ENCODE measurements at places on chromosomes 6 and 20.

DNA sequence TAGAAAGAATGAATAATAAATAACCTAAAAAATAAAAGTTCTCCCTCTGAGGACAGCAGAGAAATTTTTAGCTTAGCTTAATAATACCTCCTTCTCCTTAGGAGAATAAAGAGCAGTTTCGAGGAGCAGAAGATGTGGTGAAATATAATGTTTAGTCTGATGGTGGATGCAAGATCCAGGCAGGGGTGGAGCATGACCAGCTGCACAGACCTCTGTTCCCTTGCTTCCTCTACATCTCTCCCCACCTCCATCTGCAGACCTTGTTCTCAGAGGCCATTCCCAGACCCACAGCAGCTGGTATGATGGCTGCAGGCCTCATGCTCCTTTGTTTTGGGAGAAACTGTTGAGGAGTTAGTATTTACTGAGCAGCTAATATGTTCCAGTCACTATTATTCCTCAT lies 1.5 kb downstream of the BTN3A2 start:
- DNase-seq = no peak

- no peak for DNase-seq
Observed at GRCh38 chr20:45898285-45898684, 7.2 kb downstream of the CTSA start.

GRCh38 chr6:137926207-137926731 lies 59.2 kb downstream of the TNFAIP3 start:
- DNase-seq = peak; percentile 42

GRCh38 chr6:161618831-161619454 lies 345.1 kb upstream of the AGPAT4 start:
- DNase-seq = no peak

- DNase-seq = no peak
Observed at GRCh38 chr20:57809661-57810172, 99.9 kb upstream of the PMEPA1 start.

GRCh38 chr6:170025935-170026750 lies 264.7 kb downstream of the DLL1 start:
- no peak for DNase-seq

GRCh38 chr6:14888575-14889000 lies 357.3 kb upstream of the JARID2 start:
- DNase-seq = no peak

DNA sequence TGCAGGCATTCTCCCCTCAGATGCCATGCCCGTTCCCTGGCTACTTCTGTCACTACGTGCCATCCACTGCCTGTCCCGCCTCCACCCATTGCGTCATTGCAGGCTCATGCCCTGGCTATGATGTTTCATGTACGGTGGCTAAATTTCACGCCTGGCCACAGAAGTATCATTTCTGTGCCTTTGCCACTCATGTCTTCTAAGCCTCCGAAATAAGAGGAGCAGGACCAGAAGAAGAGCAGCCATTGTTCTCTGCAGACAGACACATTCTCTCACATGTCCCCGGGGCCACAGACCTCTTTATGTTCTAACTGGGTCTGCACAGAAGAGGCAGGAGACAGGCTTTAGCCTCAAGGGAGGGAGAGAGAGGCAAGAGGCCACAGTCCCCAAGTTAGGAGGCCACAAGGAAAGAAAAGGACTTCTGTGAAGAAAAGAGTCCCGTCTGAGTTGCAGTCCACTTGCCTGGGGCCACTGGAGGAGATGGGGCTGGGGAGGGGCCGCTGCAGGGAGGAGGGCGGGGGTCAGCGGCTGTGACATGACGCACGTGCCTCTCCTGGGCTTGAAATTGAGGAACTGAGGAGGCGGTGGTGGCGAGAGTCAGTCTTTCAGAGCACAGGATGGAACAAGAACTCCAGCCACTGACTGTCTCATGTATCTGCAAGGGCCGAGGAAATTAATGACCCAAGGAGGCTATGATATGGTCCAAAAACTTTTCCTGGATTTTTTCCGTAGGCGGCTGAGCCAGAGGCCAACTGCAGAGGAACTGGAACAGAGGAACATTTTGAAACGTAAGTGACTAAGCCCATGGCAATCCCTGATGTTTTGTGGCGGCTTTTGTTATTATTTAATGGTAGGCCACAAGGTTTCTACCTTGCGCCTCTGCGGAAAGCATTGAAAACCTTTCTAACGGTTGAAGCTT lies 55.9 kb downstream of the TBC1D7 start:
- no peak for DNase-seq

DNA sequence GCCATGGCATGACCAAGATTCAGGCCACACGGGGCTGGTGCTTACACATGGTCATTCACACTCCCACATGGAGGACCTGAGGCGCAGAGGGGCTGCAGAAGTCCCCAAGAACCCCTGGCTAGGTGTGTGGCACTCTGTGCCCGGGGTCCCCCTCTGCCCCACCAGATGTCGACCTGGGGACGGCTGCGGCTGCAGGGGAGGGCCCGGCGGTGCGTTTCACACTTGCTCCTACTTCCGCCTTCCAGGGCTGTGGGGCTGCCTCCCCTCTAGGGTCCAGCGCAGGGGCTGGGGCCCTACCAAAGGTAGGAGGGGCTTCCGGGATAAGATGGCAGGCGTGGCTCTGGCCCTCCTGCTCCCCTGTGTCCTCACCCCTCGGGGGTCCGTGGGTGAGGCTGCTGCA lies 81.1 kb upstream of the SLCO4A1 start:
- no peak for DNase-seq

DNA sequence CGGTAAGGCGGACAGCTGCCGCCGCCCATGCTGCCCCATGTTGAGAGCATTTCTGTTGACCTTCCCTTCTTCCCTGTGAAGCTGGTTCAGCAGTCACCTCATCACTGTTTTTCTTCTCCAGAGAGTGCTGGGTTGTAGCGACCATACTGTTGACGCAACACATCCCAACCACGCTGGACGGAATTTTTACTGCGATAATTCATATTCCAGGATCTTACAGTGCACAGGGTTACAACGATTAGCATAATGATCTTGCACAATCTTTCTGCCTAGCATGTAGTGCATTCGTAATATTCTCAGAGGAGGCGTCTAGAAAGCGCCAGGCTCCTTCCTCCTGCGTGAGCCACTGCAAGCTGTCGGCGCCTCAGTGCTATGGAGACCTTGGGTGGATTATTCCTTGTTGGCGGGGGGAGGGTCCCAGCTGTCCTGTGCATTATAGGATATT lies 137.0 kb downstream of the MTHFD1L start:
- no peak for DNase-seq

- DNase-seq = no peak
Observed at GRCh38 chr6:157946053-157946617, 35.5 kb upstream of the SYNJ2 start.

- DNase-seq = no peak
Observed at GRCh38 chr6:33202799-33203198, 1.7 kb upstream of the HSD17B8 start.

DNA sequence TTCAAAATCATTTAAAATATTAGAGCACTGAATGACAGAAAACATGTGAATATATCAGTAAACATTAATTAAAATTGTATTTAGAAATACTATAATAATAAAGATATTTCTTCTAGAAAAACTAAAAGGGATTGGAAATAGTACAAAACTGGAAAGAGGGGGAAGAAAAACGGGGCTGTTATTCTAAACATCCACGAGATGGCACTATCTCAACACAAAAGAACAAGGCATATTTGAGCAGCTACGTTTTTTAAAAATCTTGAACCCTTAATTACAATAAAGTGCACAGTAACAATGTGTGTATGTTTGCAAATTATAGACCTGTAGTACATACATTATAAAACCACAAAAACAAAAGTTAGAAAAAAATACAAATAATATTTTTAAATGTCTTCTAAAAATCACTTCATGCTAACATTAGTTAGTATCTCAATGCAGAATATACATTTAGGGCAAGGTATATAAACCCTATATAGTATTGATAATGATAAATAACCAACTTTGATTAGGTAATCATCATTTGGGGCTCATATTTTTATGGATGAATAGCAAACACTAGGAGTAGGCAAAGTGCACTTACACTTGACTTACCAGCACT lies 42.5 kb upstream of the PNISR start:
- DNase-seq = no peak

- peak; percentile 35 for DNase-seq
Observed at GRCh38 chr6:57173056-57173885, 1.1 kb downstream of the BAG2 start.

DNA sequence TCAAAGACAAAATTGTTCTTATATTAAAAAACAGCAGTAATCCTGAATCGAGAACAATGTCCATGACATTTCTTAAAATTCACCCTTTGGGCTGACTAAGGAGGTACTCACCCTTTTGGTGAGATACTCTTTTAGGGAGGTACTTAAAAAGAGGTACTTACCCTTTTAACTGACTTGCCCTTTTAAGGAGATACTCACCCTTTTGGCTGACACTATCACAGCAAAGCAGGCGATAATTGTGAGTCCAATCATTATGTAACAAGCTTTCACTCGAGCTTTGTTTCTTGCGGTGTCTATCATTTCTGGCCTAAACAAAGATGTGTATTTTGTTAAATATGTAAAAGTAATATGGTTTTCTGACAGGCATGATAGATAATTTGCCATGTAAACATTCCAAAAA lies 3.7 kb downstream of the FAM162B start:
- no peak for DNase-seq

GRCh38 chr20:2162125-2162822 lies 60.6 kb downstream of the STK35 start:
- DNase-seq = no peak

DNA sequence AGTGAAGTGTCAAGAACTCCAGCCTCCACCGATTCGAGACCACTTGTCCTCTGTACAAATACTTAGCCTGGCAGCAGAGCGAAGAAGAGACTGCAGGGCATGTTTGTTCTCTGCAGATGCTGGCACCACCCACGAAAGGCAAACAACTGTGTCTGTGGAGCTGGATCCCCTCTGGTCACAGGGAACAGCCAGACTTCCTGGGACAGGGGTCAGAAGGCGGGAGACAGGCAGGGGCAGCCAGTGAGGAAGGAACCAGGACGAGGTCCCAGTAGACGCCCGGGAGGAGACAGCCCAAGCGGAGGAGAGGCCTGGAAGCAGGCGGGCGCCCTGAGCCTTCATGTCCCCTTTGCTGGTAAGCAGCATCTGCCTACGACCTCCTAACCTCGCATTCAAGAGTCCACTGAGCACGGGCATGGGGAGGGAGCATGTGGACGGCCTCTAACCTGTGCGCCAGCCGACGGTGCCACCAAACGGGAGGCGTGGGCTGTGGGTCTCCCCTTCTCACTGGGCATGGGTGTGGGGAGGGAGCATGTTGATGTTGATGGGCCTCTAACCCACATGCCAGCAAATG lies 265.5 kb downstream of the DLL1 start:
- no peak for DNase-seq

- DNase-seq = no peak
Observed at GRCh38 chr6:16345449-16346330, 107.3 kb downstream of the GMPR start.

- no peak for DNase-seq
Observed at GRCh38 chr20:39605908-39606307, 643.8 kb downstream of the DHX35 start.

GRCh38 chr6:36976007-36976264 lies 10.1 kb downstream of the MTCH1 start:
- DNase-seq = no peak

DNA sequence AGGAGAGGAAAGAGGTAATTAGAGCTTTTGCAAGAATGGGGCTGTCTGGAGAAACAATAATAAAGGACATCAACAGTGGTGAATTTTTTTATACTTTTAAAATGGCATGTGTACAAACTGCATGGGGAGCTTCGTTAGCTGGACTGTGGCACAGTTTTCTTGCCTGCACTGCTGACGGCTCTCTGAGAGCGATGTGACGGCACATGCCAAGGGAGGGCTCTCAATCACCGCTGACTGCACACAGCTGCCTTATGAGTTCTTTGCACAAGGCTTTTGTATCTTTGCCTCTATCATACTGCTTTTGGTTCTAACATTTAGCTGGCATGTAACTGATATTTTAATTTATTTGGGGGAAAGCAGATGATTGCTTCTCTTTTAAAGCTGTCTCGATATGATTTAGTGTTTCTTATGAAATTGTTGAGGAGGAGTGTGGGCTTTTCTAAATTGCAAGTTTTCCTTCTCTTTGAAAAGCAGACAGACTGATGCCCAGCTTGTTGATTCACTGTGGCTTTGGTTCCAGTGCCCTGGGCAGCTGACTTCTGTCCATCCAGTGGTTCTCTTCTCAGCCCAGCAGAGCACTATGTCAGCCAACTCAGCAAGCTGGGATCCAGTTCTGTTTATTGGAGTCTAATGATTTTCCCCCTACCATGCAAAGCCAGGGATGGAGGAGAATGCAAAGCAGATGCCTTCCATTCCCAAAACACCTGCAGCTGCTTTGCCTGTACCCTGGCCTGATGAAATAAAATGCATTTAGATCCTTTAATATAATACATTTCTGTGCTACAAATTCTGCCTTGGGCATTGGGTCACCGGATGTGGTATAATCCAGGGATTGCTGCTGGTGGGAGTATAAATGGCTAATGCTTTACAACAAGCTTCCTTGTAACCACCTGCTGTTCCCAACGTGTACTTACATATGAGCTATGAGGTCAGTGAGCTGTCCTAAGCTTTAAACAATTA lies 323.9 kb downstream of the ZFAND3 start:
- no peak for DNase-seq

- DNase-seq = no peak
Observed at GRCh38 chr6:163099621-163100171, 314.8 kb upstream of the QKI start.
